ENCODE measurements at places on chromosomes 11 and 22. TPM values are rescaled to one million over a fixed set of nuclear protein-coding genes. Genes with fewer than 3 reads are reported as not detected.

Gene SELENOM
- total RNA-seq: 65.6 TPM

- DNase-seq: no peak
These were observed 1529.8 kb downstream of the FAM181B start for GRCh38 chr11:81203876-81204275.

- DNase-seq: no peak
These were observed 629 bp downstream of the CCKBR start for GRCh38 chr11:6260207-6260726.

DNA sequence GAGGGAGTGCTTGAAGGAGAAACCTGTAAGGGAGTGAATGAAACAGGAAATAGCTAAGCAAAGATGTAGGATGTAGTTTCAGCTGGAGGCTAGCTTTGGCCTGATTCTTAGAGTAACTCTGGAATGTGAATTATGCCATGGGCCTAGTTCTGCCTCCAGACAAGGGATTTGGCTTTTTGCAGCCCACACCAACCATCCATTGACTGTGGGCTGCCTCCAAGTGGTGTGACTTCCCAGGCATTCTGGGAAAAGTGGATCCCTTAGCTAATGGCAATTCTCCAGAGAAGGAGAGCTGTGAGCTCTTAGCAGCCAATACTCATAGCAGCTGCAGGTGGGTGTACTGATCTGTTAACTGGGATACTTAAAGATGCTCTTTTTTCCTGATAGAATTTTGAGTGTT is 2.0 kb upstream of the OR9I1 start:
- DNase-seq: no peak

- DNase-seq: no peak
These were observed 70.7 kb downstream of the PAK1 start for GRCh38 chr11:77403211-77403610.

Gene DCHS1
- total RNA-seq: 0.30 TPM

DNA sequence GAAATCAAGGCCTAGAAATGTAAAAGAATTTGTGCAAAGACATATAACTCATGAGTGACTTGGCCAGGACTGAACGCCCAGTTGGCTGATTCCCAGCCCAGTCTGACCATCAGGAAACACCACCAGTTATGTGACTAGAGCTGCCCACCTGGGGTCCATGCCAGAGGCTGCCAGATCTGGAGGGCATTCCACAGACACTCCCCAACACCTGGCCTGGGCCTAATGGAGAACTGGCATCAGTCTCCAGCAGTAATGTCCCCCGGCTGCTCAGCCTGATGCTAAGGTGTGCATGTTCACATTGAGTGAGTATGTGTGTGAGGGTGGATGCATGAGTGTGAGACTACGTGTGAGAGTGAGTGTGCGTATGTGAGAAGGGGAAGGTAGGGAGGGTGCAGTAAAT is 15.7 kb downstream of the PLAAT3 start:
- no peak for DNase-seq

Gene DDI1
- total RNA-seq: not detected

Gene PPARA
- 14.5 TPM for total RNA-seq

DNA sequence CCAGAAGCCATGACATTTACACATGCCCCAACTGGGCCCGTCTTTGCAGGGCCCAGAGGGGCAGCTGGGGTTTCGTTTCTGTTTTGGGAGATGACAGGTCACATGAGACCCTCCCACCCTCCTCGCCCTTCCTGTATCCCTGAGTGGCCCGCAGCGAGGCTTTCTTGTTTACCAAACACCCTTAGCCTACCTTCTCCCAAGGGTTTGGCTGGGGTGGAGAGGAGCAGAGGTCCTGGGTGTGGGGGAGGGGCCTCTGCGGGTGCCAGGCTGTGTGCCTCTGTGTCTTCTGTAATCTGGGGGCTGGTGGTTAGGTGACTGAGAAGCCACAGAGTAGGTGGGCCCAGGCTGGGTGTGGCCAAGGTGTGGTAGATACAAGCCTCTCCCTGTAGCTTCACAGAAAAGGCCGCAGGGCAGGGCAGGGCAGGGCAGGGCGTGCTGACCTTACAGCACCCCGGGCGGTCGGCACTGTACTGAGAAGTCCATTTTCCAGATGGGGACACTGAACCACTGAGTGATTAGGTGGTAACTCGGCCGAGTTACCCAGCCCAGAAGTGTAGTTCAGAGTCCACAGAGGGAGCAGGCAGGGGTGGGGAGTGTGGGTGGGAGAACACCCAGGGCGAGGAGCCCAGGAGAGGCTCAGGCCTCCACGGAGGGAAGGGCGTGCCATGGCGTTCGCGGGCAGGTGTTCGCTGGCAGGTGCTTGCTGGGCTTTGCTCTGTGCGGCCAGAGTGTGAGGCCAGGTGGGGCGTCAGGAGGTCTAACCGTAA is 8.7 kb downstream of the PRR5 start:
- no peak for DNase-seq

- no peak for DNase-seq
These were observed 174.5 kb upstream of the NTM start for GRCh38 chr11:131195661-131196517.

GRCh38 chr11:128157423-128158298 is 429.7 kb downstream of the ETS1 start:
- peak; percentile 72 for DNase-seq

GRCh38 chr22:45285263-45286058 is 712 bp downstream of the UPK3A start:
- DNase-seq: no peak

All from HCT116 (cell line).